ENCODE measurements at places on chromosomes 6 and 20. TPM values are rescaled to one million over a fixed set of nuclear protein-coding genes. Genes with fewer than 3 reads are reported as not detected.

CCN6 gene
- polyA plus RNA-seq: 0.28 TPM

HLA-DMB gene
- polyA plus RNA-seq: 11.5 TPM

NMBR gene
- 0.14 TPM for polyA plus RNA-seq

PMEPA1 gene
- 31.7 TPM for polyA plus RNA-seq

SLC22A3 gene
- polyA plus RNA-seq: 8.7 TPM

PERP gene
- polyA plus RNA-seq: 2.3 TPM

MYL9 gene
- 551 TPM for polyA plus RNA-seq

C20orf144 gene
- 0.12 TPM for polyA plus RNA-seq

ZC2HC1B gene
- polyA plus RNA-seq: not detected

CLPSL1 gene
- polyA plus RNA-seq: not detected

LHFPL5 gene
- not detected for polyA plus RNA-seq

PANK2 gene
- 32.7 TPM for polyA plus RNA-seq

ZNF318 gene
- 15.0 TPM for polyA plus RNA-seq

ABRACL gene
- polyA plus RNA-seq: 15.4 TPM

HLA-DRA gene
- polyA plus RNA-seq: 57.8 TPM

LPA gene
- polyA plus RNA-seq: not detected

SPEF1 gene
- not detected for polyA plus RNA-seq

DPPA5 gene
- not detected for polyA plus RNA-seq

GNAS-AS1 gene
- 2.5 TPM for polyA plus RNA-seq

RCAN2 gene
- polyA plus RNA-seq: 3.2 TPM

MCHR2 gene
- not detected for polyA plus RNA-seq

HSPA1B gene
- polyA plus RNA-seq: 61.2 TPM
